AG20443 (cell line): ENCODE measurements at places on chromosomes 16 and 17.

DNA sequence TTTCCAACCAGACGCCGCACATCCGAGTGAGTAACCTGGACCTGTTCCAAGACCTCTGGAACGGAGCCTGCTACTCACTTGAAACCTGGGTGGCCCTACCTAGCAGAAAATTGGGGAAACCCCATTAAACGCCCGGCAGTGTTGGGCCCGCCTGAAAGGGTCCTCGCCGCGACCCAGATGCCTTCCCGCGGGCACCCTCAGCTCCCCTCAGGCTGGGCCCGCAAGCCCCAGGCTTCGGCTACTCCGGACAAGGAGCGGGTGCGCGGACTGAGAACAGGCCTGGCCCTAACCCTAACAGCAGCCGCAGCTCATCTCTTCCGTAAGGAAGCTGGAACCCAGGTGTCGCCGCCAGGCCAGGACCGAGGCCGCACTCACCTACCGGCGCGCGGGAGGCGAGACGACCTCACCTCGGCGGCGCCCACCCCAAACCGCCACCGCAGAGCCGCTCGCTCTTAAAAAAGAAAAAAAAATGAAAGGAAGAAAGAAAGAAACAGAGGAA, 344 bp downstream of the PSME3IP1 start:
- DNase-seq, result peak; percentile 55

DNA sequence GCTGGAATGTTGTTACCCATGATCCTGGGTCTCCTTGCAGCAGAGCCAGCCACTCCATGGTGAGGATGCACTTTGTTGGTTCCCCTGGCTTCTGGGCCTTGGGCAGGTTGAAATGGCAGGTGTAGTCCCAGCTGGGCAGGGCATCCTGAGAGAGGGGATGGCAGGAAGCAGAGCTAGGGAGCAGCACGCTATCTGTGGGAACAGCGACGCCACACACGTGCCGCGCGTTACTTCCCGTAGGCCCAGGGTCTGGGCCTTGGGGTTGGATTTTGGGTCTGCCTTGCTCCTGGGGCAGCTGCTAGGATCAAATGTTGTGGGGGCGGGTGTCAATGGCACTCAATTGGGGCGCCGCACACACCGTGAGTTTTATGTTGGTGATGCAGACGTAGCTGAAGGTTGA, 368.0 kb downstream of the CPPED1 start:
- DNase-seq, result no peak

DNA sequence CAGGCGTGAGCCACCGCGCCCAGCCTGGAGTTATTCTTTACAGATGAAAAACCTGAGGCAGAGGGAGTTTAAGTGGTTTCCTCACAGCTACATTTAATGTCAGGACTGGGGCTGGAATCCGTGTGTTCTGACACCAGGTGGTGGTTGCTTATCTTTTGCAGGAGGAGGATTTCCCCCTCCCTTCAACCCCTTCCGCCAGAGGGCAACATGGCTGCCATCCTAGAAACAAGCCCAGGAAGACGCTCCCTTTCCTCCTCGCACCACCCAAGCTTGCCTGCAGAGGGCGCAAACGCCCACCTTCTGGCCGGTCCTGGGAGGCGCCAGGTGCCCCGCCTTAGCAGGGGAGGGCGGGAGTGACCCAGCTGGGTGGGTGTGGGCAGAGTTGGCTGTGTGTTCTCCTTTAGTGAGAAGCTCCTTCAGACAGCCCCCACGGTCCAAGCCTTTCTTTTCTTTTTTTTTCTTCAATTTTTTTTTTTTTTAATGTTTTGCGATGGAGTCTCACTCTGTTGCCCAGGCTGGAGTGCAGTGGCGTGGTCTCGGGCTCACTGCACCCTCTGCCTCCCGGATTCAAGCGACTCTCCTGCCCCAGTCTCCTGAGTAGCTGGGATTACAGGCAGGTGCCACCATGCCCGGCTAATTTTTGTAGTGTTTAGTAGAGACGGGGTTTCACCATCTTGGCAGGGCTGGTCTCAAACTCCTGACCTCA, 9.9 kb upstream of the RAP1GAP2 start:
- DNase-seq, result peak; percentile 90

- no peak for DNase-seq
Observed at GRCh38 chr17:57092779-57093178, 7.7 kb downstream of the AKAP1 start.

DNA sequence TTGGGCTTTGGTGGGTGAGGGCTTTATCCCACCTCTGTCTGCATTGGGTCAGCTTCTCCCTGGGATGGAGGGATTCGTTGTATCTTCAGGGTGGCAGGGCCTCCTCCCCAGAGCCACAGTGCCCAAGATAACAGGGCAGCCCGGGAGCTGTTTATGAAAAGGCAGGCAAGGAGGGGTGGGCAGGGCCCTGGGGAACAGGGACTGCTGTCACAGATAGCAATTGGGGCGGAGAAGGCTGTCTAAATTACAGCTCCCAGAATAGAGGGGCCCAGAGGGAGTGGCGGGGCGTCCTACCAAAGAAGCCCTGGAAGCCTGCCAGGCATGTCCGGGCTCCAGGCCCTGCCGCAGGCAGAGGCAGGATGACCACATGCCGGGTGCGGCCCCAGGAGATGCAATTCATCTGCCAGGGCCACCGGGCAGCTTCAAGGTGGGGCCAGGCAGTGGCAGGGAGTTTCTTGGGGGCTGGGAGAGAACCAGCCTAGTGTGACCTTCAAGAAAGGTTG, 18.8 kb upstream of the PHOSPHO1 start:
- DNase-seq, result peak; percentile 76

DNA sequence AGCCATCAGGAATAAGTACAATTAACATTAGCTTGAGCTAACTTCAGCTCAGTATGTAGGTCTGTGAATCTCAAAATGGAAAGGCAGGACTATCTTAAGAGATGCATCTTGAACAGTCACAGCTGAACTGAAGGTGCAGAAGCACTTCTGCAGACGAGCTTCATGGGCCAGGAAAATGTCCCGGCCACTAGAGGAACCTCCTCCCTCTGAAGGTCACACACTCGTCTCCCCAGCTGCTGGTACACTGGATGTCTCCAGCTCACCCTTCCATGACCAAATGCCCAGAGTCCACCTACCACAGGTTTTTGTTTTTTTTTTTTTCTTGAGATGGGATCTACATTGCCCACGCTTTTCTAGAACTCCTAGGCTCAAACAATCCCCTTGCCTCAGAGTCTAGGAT, 33.2 kb downstream of the WDR59 start:
- DNase-seq, result no peak

- no peak for DNase-seq
Observed at GRCh38 chr16:50478075-50478772, 70.0 kb upstream of the NKD1 start.

DNA sequence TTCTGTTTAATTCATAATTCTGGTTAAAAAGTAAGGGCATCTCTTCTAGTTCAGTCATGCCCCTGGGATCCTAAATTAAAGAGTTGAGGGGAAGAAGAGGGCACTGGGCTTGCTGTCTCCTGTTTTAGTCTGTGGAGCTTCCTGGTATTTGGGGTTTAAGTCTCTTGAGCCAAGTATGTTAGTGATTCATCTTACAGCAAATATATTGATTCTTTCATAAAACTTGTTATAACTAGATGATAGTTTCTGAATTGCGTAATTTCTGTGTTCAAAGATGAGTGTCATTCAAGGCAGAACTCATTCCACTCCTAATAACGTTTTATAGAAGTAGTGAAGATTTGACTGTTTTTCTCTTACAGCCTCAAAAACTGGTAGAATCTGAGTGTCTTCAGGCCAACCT, 1.7 kb downstream of the TXNDC17 start:
- DNase-seq, result no peak

DNA sequence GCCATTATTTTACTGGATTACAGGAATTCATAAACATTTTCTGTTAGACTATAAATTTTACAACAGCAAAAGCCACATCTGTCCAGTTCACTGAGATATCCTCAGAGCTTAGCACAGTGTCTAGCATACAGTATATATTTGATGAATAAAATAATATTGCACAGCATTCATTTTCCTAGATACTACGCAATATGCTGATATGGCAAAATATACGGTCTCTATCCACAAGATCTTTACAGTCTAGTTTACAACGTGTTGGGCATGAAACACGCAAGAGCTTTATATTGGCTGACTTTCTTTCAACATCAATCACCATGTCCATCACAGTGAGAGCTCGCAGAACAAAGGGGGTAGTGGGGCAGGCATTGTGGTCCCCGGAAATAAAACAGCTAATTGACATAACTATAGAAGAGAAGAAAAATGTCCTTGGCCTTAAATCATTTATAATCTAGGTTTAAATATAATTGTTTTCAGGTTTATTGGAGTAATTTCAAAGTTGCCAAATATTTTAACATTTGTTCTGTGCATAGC, 43.5 kb downstream of the ZNF652 start:
- no peak for DNase-seq

- DNase-seq, result peak; percentile 80
Observed at GRCh38 chr17:74457146-74457819, 9.2 kb upstream of the CD300A start.

DNA sequence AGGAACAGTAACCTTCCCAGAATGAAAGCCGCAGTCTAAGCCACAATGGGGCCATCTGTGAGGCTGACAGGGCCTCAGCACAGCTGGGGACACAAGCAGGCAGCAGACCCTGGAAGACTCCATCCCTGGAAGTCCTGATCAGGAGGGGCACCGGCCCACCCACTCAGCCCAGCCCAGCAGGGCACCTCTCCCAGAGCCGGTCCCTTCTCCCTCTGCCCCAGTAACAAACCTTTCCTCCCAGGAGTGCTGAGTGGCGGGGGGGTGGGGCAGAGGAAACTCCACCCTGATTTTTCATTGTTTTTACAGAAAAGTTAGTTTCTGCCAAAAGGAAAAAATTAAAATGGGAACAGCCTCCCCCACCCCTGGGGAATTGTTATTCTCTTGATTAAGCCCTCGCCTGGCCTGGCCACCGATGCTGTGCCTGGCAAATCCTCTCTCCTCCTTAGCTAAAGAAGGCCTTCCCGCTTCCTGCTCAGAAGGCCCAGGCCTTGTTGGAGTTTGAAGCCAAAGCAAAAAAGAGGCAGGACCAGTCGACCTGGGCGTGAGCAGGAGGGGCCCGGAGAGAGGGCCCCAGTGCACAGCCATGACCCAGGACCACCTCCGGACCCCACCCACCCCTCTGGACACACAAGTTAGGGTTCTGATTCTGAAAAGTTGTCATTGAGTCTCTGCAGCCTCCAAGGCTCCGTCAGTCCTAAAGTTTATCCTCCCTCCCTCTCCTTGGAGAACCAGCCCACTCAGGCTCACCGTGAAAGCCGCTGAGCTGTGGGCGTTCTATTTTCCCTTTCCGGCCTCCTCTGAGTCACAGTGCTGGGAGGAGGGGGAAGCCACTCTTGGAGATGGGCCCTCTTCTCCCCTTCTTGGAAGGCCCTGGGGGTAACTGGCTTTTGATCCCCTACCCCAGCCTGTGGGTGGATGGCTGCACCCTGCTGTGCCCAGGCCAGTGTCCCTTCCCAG, 128.4 kb upstream of the TNRC6C start:
- peak; percentile 88 for DNase-seq

DNA sequence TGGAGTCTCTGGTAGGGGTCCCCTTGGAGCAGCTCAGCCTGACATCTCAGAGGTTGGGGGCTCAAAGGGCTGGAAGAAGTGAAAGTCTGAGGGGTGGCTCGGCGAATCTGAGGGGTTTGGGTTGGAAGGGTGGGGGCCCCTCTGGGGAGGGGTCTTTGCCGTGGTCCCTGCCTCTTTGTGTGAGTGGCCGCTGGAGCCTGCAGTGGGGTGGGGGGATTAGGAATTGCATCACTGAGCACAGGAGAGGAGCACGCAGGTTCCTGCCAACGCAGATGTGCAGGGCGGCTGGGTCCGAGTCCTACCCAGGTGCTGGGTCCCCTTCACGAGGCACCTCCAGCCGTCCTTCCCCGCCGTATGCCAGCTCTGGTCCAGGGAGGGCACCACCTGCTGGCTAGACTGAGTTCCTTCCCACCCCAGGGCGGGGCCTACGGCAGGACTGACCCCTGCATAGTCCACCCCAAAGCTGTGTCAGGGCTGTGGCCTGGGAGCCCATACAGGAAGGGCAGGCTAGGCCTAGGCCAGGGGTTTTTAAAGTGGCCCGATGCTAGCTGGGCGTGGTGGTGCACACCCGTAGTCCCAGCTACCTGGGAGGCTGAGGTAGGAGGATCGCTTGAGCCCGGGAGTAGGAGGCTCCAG, 9.9 kb downstream of the FMNL1 start:
- no peak for DNase-seq

DNA sequence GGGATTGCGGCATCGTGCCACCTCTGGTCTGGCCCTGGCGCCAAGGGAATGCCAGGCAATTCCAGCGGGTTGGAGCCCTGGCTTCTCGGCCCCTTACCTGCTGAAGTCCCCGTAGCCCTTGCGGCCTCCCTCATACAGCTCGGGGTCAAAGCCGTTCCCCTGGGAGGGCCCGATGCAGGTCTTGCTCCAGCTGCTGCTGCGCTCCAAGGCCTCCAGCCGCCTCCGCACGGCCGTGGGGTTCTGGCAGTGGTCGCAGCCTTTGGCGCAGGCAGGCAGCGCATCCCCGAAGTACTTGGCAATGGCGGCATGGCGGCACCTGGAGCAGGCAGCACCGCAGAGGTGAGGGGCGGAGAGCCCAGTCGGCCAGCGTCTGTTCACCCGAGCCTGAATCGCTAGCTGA, 1.9 kb upstream of the SMIM5 start:
- DNase-seq, result no peak

DNA sequence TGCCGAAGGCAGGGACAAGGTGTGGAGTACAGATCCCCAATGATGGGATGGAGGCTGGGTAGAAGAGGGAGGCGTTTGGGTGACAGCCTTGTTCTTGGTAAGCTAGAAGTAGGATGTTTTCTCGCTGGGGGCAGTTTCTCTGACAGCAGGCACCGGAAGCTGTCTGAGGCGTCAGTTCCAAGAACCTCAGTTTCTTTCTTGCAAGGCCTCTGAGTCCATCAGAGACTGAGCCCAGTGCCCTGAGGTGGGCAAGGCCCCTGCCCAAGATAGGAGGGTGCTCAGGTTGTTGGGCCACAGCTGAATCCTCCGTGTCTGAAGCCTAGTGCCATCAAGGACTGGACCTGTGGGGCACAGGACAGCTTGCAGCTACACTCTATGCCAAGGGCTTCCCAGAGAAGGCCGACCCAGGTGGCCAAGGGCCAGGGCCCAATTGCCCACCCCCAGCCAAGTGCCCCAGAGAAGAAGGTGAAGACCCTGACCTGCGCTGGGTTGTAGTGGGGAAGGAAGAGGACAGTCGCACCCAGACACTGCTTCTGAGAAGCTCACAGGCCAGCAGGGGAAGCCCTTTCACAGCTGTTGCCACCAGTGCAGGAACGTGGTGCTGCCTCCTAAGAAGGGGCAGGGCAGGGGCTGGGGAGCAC, 13.1 kb downstream of the CYB5D2 start:
- no peak for DNase-seq

- no peak for DNase-seq
Observed at GRCh38 chr17:72024457-72024856, 96.4 kb upstream of the SOX9 start.

GRCh38 chr16:86359571-86359970, 150.8 kb upstream of the FOXF1 start:
- no peak for DNase-seq

GRCh38 chr17:1593630-1593931, 31.0 kb upstream of the PITPNA start:
- no peak for DNase-seq

DNA sequence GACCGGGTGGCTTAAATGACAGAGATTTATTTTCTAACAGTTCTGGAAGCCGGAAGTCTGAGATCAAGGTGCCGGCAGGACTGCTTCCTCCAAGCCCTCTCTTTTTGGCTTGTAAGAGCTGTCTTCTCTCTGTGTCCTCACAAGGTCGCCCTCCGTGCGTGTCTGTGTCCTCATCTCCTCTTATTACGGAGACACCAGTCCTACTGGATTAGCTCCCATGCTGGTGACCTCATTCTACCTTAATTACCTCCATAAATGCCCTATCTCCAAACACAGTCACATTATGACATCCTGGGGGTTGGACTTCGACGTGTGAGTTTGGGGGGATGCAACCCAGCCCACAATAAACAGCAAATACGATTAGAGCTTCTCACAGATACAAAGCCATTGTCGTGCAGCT, 161.5 kb downstream of the FOXL1 start:
- DNase-seq, result no peak
